ENCODE measurements at places on chromosomes 5 and 9.
A peak's percentile ranks its signal among the peaks of the same experiment; 100 is the strongest.

DNA sequence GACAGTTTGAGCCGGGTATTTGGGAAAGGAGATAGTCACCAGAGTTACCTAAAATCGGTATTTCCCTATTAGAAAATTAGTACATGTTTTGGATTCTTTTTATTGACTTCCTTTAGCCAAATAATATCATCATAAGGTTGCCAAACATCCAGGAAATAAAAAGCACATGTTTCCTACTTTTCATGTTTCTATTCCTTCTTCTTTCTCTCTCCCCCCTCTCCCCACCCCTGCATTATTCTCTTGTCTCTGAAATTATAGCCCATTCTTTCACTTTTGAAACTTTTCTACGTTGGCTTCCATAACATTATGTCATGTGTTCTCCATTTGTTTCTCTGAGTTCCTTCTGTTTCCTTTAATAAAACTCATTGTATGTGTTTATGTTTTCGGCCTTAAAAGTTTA is 161.9 kb downstream of the ALDH1A1 start:
- DNase-seq, result no peak

DNA sequence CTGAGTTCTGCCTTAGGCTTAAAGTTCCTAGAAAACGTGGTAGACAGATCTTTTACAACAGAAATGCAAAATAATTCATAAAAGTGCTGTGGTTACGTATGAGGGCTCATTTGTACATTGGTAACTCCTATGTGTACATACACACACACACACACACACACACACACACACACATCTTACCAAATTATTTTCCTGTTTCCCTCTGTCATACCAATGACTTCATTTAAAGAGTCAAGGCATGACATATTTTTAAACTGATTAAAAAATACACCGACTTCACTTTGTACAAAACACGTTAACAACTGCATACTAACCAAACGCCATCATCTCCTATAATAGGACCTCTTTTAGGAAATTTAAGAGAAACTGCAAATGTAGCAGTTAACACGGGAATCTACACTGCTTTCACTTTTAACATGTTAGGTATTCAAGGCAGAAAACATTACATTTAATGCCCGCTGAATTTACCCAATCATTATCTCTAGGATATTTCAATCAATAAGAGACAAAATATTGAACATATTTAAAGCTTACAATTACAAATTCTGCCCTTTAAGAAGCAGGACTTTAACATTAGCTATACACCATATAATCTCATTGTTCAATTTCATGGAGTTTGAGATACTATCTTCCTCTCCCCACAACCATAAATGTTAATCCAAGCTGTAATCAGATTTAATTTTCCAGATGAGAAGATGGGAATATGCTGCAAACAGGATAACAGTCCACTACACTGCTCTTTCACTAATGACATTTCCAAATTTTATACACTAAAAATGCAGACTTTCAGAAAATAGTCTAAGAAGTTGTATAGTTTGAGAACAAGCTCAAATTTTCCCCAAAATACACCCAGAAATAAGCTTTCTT is 133.1 kb downstream of the DENND1A start:
- DNase-seq, result no peak

- no peak for DNase-seq
Measured at GRCh38 chr5:129717751-129718310, 30.1 kb upstream of the MINAR2 start.

- DNase-seq, result no peak
Measured at GRCh38 chr5:157747766-157748700, 4.5 kb downstream of the LSM11 start.

- DNase-seq, result no peak
Measured at GRCh38 chr5:139243425-139243970, 45.3 kb upstream of the SIL1 start.

DNA sequence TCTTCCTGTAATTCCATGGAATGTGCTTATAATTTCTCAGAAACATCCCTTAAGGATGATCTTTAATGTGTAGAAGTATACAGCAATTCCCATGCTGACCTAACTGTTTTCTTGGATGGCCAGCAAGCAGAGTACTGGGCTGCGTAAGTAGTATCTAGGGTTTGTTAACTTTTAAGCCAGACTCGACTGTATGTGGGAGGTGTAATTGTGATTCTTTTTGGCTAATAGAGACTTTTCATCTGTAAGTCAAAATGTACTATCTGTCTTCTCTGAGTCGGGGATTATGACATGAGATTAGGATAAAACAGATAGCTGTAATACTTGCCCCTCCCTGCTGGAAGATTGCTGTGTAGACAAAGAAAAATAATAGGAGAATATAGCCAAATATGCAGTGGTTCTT is 169.3 kb downstream of the SGCD start:
- no peak for DNase-seq

DNA sequence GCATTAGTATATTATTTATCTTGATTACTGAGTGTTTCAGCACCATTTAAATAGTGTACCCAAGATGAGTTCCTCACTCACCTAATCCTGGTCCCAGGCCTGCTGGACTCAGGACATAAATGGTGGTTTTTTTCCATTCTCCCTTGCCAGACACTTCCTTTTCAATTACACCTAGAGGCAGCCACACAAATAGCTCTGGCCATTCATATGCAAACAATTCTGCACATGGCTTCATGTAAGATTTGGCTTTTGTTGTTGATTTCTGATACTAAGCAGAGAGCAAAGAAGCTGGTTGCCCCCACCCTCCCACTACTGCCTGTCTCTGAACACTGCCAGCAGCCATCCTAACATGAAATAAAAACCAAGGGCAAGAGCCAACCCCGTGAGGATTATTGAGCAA is 180.4 kb downstream of the SEMA5A start:
- DNase-seq, result no peak

DNA sequence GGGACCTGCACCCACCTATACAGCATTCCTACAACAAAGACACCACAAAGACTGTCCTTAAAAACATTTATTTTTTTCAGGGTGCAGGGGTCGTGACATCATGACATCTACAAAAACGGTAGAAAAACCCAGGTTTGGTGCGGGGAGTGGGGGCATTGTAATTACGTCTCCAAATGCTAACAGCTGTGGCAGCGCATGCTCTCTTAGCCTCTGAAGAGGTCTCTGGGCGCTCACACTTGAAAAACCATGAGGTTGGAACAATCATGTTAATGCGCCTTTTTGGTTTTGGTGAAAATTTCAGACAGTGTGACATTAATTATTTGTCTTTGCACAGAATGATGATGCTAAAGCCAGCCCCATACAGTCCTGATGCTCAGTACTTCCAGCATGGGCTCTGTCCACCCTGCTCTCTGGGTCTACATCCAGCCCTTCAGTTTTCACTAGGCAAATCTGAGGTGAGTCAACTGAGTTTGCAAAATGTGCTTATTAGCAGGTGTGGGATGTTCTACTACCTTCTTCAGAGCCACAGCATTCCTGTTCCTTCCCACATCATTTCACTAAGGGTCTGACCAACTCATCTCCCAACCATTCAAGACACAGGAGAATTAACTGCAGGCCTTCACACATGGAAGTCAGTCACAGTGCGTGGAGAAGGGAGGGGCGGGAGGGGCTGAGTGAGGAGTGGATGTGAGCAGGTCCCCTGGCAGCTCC is 14.1 kb downstream of the ALDH1B1 start:
- no peak for DNase-seq

DNA sequence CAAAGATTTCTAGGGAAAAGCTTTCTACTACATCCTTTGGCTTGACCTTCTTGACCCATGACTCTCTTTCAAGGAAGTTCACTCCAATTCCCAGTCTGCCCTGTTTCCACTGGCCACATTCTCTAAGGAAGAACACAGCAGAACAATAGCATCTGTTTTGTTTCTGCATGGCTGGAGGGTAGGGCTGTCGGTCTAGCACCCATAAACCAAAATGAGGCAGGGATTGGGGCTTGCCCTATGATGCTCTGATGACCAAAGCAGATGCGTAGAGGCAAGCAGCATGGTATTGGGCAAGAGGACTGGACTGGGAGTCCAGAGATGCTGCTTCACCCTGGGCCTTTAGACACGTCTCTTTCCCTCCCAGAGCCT is 24.1 kb downstream of the GOLGA2 start:
- no peak for DNase-seq

- DNase-seq, result no peak
Measured at GRCh38 chr5:74092766-74093165, 466.8 kb downstream of the ARHGEF28 start.

DNA sequence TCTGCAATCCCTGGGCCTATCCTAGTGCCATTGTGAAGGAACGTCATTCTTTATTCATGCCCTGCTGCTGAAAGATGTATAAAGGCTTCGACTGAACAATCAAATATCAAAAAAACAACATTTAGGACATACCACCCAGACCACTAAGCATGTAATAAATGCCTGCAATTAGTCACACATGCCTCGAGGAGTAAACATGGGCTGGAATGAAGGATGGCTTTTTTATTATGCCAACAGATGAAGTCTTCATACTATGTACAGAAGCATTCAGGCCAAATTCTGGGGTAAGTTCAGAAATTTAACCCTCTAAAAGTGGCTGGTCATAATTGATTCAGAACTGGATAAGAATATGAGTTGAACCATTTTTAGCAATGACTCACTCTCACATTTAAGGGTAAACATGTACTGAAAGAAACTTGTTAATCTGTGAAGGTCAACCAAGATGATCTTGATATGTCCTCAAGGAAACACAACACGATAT is 38.1 kb downstream of the FAM240B start:
- no peak for DNase-seq

GRCh38 chr5:141486091-141486490 is 1.3 kb downstream of the PCDHGC4 start:
- DNase-seq, result no peak

- no peak for DNase-seq
Measured at GRCh38 chr9:73135394-73135793, 16.3 kb upstream of the ANXA1 start.

GRCh38 chr5:39428640-39429039 is 3.9 kb upstream of the DAB2 start:
- no peak for DNase-seq

DNA sequence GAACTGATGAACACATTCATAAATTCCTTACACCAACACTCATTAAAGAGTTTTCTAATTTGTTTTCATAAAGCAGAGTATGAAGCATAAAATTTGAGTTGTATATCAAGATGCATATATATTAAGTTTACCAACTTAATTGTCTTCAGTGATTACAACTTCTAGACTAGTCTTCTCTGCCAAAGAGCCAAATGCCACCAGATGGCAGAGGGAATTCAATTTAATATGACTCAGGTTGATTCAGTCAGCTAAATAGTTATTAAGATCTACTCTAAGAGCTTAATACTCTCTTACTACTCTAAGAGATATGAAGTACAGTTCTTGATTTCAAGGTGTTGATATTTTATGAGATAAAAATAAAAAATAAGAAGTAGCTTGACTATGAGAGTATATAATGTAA is 53.4 kb downstream of the CDH10 start:
- DNase-seq, result no peak

DNA sequence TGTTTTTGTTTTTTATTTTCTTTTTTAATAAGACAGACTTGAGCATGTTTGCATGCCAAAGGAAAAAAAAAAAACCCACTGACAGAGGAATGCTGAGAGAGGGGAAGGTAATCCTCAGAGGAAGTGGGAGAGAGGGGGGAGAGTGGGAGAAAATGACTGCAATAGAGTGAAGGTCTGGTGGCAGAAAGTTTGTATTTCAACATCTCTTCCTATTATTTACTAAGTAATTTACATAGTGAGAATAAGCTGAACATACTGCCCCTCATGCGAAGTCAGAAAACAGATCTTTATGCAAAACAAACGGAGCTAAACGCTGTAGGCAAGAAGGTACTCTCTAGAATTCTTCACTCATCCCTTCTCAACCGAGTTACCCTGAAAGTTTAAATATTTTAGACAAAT is 45.0 kb downstream of the ELL2 start:
- no peak for DNase-seq

GRCh38 chr5:54215233-54215736 is 95.1 kb downstream of the ARL15 start:
- DNase-seq, result no peak

GRCh38 chr5:124056991-124057723 is 545.2 kb downstream of the CSNK1G3 start:
- peak; percentile 27 for DNase-seq

- DNase-seq, result no peak
Measured at GRCh38 chr5:163943546-163943945, 438.1 kb downstream of the MAT2B start.

DNA sequence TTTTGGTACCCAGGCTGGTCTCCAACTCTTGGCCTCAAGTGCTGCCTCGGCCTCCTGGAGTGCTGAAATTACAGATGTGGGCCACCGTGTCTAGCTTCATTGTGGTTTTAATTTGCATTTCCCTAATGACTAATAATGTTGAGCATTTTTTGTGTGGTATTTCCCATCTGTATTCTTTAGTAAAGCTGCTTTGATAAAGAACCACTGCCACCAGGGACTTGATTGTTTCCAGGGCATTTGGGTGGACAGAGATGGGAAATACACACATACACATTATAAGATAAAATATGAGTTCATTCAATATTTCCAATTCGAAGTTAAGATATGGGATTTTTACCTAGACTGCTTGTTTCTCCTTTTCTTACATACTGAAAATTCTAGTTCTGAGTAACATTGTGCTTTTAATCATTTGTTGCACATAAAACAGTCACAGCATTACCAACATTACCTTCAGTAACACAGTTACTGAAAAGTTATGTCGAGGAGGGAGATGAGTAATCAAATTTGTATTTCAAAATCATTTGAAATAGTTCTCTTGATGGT is 28.9 kb downstream of the HABP4 start:
- no peak for DNase-seq

DNA sequence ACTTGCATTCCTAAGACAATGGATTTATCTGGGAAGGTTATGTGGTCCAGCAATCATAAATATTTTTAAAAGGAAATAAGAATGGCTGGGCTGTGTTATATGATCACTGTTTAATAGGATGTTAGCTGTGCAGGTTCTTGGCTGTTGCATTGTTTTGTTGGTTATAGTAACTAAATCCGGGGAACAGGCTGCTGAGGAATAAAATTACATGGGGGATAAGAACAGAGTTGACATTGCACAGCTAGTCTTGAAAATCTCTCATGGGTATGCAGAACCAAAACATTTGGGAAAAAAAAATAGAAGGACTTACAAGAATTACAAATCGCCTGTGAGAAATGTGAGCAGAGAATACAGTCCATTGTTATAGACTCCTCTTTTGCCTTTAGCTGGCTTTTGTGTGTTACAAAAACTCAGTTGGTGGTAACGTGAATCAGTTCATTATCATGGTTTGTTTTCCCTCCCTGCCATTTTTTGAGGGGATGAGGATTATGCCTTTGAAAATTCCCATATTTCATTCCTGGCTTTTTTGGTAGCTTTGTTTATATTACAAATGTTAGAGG is 375.3 kb upstream of the DAB2 start:
- DNase-seq, result no peak
